Coronary artery (tissue), 2 donors: ENCODE measurements at places on chromosomes 2 and 18.

GRCh38 chr18:49743117-49743567, 70.2 kb downstream of the ACAA2 start:
- no peak for DNase-seq

GRCh38 chr18:26502823-26503222, 45.5 kb downstream of the KCTD1 start:
- no peak for DNase-seq

GRCh38 chr18:39946623-39947061, 2008.4 kb upstream of the PIK3C3 start:
- DNase-seq = no peak

DNA sequence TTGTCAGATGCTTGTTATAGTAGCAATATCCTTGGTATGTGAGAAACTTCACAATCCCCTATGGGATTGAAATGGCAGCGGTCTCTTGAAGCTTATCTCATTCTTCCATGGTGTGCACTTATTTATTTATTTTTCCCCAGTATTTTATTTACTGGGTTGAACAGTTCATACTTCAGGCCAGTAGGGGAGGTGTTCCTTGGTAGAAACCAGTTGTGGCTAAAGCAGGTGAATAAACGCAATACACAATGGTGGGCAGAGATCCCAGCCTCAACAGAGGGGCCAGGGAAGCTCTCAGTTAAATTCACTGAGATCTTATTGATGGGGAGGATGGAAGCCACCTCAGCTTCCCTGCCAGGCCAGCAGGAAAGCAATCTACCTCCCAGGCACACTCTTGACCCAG, 93.7 kb upstream of the SRD5A2 start:
- DNase-seq = no peak

- no peak for DNase-seq
Measured at GRCh38 chr2:119338272-119338671, 28.4 kb downstream of the C2orf76 start.

GRCh38 chr2:121699421-121700333, 37.0 kb downstream of the NIFK start:
- no peak for DNase-seq

- DNase-seq = no peak
Measured at GRCh38 chr2:7673853-7674252, 756.6 kb downstream of the RNF144A start.

DNA sequence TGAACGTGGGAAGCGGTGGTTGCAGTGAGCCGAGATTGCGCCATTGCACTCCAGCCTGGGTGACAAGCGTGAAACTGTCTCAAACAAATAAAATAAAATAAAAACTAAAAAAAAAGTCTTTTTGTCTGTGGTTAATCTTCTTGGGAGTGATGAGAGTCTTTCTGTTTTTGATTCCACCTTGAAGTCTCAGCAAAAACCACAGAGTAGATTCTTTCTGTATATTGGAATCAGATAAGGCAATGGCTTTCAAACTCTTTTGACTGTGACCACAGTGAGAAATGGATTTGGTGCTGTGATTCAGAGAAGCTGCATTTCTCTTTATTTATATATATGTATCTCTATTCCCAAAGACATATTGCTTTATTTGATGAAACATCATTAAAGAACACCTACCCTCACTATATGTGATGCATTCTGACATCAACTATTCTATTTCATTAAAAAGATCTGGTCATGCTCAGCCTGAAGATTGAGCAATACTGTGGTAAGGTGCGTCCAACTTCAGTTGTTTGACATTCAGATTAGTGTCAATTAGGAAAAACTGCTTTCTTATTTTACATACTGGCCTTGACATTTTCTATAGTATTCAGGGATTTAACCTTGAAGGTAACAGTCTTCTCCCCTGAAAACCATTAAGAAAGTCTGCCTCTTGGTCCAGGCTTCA, 15.6 kb downstream of the HRH4 start:
- no peak for DNase-seq

DNA sequence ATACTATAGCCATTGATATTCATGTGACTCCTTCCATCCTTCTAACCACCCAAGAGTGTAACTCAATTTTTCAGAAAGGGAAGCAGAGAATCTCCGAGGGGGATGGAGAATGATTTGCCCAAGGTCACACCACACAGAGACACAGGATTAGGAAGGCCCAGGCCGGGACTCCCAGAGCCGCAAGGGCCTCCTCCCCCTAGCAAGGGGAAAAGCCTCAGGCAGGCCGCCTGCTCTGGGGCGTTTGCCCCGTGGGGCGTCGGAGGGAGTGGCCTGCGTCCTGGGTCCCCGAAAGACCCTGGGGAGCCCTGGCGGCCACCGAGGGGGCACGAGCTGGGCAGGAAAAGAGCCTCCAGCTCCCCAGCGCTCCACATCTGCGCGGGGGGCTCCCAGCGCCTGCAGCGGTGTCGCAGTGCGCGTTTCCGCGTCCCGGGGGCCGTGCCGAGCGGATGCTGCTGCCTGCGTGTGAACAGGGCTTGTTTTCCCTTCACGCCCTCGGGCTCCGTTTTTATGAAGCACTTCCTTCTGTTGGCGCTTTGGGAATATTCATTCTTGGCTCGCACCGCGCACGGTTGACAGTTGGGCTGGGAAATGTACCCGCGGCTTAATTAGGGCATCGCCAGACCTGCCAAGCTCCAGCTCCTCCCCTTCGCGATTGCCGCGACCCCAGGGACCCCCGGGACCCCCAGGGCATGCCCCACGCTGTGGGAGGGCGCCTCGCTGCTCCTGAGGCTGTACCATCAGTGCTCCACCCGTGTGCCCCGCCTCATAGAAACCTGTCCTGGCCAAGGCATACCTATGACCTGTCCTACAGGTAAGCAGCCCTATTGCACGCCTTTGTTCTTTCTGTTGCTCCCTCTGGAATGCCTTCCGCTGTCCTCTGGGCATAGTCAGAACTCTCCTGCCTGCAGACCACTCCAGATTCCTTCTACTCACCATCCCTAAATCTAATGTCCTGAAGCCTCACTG, 158.9 kb upstream of the GLI2 start:
- no peak for DNase-seq

DNA sequence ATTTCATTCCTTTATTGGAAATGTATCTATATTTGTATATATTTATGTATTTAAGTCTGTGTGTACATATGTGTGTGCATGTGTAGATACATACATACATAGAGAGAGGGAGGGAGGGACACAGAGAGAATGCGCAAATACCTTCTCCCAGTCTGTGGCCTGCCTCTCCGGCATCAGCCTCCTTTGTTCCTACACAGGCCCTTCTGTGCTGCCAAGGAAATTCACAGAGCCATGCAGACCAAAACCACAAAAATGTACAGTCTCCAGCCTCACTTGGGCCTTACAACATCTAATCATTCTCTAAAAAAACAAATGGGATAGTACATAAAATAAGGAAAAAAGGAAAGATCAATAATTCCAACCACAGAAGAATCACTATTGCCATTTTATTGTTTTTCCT, 8.8 kb upstream of the CRACDL start:
- DNase-seq = no peak

DNA sequence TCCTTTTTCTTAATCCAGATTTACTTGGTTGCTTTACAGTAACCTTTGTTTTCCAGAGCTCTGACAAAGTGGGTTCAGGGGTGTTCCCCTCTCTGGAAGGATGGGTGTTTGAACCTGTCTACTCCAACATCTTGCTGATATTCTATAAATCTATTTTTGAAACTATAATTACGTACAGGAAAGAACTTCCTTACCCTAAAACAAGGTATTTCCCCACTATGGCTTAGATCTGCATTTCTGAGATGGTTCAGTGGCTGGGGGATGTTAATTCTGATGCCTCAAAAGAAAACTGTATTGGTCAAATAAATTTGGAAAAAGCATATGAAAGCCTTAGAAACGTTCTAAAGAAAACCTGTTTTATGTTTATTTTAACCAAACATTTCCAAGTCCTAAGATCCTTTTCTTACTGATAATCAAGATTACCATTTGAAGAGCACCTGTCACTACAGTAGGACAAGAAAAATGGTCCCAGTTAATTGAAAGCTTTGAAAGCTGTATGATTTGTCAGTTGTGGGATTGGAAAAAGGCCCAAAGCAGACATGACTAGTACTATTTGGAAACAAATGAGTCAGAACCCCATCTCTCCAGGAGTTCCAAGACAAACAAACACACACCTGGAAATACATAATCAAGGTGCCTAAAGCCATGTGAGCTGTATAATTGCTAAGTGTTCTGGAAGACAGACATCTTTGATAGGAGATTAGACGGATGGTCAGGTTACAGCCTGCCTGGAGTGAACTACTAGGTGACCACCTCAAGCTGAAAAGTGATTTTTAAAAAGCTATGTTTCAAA, 57.5 kb downstream of the KDM3A start:
- DNase-seq = no peak

DNA sequence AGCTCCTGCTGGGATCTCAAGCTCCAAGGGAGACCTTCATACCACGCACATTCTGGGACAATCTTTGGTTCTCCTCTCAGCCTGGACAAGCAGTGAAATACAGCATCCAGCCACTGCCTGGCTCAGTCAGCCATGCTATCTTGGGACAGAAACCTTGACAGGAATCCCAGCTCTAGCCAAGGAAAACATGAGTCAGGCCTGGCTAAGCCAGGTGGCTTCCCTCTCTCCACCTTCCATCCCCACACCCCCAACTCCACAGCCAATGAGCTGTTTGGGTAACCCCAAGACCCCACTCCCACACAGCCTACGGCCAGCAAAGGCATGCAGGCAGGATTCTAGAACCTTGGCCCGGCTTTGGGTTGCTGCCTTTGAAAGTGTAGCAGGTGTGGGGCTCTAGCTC, 64.9 kb downstream of the MCFD2 start:
- DNase-seq = no peak

GRCh38 chr18:46034230-46034629, 37.8 kb downstream of the PSTPIP2 start:
- no peak for DNase-seq

GRCh38 chr18:13471971-13472628, 253.5 kb downstream of the LDLRAD4 start:
- DNase-seq = no peak

DNA sequence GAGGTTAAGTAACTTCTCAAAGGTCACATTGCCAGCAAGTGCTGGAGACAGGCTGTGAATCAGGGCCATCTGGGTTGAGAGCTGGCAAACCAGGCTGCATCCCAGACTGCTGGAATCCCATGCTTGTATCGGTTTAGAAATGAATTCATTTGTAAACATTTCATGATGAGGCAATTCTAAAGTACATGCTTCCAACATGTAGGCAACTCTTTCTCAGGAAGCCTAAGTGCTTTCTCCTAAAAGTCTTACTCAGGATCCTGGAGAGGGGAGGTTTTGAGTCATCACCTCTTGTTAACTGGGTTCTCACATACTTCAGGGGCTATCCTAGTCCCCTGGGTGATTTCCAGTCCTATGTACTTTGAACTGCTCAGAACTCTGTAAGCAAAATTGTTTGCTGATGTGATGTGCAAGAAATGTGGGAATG, 416.5 kb downstream of the MEIS1 start:
- DNase-seq = no peak

DNA sequence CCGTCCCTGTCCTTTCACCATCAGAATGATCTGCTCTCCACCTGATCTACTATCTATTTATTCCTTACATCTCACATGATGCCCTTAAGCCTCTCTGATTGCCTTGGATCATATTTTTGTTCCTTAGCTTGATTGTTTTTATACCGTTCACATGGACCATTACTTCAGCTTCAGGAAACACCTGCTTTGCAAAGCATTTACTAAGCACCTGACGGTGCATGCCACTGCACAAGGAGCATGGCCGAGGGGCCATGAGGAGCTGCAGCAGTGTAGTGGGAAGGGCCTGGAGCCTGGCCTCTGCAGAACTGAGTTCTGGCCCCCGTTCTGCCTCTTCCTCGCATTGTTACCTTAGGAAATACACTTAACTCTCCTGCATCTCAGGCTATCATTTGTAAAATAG, 124.1 kb upstream of the NDUFV2 start:
- DNase-seq = no peak

GRCh38 chr18:49690312-49690711, 123.0 kb downstream of the ACAA2 start:
- no peak for DNase-seq

DNA sequence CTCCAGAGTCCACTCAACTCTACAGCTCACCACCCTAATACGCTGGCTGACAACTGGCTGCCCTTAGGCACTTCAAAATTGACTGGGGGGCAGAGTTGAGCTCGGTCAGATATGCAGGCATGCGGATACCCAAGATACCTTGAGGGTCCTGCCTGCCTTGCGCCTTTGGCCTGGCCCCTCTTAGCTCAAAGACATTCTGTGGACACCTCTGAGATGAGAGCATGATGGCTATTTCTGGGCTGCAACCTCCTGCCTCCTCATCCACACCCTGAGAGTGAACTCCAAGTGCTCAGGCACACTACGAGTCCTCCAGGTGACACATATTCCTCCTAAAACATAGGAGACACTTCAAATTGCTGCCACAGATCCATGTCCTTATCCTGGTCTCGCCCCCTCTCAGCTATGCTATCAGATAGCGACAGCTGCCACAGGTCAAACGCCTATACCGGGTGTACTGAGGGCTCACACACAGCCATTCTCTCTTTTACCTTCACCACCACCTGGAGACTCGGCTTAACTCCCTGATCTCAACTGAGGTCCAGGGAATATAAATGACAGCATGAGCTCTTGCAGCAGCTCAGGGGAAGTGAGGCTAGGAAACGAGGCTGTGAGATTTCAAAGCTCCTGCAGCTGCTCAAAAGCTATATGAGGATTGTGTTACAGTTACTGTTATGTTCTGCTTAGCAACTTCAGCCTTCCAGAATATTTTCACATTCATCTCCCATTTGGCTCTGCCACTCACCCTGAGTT, 60.5 kb upstream of the TEX51 start:
- DNase-seq = no peak

DNA sequence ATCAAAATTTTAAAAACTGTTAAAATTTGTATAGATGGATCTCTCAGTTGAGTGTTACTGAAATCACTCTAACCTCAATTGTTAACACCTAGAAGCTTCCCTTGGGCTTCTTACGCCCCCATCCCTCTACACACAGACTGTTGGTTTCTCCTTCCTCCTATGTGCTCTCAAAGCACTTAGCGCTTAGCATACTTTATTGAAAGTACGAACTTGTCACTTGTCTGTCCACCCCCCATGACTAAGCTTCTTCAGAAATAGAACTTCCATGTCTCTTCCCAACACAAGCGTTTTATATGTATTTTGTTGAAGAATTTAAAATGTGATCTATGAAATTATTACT, 441 bp downstream of the MPHOSPH10 start:
- no peak for DNase-seq

- DNase-seq = no peak
Measured at GRCh38 chr2:27509326-27509725, 12.7 kb downstream of the GCKR start.

DNA sequence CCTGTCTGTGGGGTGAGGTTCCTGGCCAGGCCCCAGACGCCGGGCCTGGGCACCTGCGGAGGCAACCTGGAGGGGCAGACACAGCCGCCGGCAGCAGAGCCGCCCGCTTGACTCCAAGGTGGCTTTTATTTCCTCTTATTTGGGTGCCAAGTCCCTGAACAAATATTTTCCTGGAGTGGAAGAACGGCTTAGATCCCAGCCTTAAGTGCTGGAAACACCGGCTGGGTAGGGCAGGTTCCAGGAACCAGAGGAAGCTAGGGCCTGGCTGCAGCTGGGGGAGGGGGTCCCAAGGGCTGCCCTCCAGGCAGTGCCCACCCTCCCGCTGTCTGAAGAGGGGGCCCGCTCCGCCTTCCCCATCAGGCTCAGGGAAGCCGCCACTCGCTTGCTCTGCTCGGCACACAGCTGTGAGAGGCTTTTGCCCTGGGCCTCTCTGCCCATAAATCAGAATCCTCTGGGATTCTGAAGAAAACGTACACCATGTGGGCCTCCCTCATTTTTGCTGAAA, 28.2 kb downstream of the SDC1 start:
- DNase-seq = no peak

GRCh38 chr2:122236152-122236874, 480.9 kb downstream of the TSN start:
- DNase-seq = peak; percentile 78

- DNase-seq = no peak
Measured at GRCh38 chr2:228839421-228839876, 431.6 kb downstream of the PID1 start.
